ENCODE measurements at places on chromosomes 13 and 19. TPM values are rescaled to one million over a fixed set of nuclear protein-coding genes. Genes with fewer than 3 reads are reported as not detected.

Gene SBK2
- polyA plus RNA-seq, result 0.62 TPM

GRCh38 chr19:24078680-24079079, 8.3 kb upstream of the ZNF254 start:
- DNase-seq, result no peak

Gene CNN1
- 4.3 TPM for polyA plus RNA-seq

DNA sequence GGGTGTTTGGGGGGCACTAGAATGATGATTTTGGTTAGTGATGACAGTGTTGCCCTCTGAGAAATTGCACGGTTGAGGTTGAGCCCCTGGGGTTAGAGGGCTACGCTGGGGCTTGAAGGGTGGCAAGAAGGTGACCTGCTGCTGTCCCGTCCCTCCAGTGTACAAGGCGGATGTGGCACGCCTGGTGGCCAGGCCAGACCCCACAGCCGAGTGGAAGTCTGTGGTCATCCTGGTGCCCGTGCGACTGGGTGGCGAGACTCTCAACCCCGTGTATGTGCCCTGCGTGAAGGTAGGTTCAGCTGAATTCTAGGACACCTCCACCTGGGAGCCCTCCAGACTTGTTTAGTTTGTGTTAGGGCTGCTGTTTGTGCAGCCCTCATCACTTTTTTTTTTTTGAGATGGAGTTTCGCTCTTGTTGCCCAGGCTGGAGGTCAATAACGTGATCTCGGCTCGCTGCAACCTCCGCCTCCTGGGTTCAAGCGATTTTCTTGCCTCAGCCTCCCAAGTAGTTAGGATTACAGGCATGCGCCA, 5.1 kb downstream of the ATG4D start:
- no peak for DNase-seq

DNA sequence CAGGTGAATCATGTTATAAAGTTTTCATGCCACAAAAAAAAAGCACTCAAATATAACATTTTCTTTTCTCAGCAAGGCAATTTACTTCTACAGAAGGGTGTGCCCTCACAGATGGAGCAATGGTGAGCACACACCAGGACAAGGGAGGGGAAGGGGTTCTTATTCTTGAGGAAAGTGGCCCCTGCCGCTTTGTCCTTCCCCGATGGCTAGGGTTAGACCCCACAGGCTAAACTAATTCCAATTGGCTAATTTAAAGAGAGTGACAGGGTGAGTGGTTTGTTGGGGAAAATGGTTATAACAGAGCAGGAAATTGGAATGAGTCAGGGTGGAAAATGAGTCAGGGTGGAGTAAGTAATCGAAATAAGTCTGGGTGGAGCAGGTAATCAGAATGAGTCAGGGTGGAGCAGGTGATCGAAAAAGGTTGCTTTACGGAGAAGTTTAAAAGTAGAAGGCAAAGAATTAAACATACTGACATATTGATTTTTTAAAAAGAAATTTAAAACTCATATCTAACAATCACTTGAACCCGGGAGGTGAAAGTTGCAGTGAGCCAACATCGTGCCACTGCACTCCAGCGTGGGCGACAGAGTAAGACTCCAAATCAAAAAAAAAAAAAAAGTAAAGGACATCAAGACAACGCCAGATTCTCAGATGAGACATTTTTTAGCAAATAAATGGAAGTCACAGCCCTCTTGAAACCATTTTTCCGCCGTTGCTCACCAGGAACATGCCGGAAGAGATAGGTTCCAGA, 813 bp downstream of the ZNF562 start:
- no peak for DNase-seq
